ENCODE measurements at places on chromosomes 1 and 21. TPM values are rescaled to one million over a fixed set of nuclear protein-coding genes. Genes with fewer than 3 reads are reported as not detected.

- no peak for DNase-seq
Observed at GRCh38 chr1:90107990-90108389, 113.1 kb downstream of the ZNF326 start.

DNA sequence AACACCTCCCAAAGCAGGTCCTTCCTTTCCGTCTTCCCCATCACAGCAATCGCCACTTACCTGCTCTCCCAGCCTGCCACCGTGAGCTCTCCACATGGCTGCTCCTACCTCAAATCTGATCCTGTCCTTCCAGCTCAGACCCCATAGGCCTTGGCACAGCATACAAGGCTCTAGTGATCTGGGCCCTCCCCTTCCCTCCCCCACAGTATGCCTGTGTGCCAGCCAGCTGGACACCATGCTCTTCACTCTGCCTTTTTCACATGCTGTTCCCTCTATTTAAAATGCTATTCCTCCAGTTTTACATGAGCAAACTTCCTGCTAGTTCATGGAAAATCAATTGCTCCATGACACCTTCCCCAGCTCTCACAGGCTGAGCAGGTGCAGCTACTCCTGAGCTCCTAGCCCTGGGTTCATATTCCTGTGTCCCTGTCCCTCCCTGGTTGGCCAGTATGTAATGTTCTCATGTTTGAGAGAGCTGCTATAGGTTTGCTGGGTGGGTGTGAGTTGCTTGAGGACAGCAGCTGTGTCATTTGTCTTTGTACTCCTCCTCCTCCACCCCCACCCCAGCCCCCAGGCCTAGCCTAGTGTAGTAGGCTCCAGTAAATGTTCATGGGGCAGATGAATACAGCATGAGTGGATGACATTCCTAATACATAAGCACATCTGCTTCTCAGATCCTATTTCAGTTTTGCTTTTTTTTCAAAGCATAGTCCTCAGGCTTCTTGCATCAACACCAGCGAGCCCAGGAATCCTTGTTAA is 6.3 kb upstream of the TNNT2 start:
- no peak for DNase-seq

DNA sequence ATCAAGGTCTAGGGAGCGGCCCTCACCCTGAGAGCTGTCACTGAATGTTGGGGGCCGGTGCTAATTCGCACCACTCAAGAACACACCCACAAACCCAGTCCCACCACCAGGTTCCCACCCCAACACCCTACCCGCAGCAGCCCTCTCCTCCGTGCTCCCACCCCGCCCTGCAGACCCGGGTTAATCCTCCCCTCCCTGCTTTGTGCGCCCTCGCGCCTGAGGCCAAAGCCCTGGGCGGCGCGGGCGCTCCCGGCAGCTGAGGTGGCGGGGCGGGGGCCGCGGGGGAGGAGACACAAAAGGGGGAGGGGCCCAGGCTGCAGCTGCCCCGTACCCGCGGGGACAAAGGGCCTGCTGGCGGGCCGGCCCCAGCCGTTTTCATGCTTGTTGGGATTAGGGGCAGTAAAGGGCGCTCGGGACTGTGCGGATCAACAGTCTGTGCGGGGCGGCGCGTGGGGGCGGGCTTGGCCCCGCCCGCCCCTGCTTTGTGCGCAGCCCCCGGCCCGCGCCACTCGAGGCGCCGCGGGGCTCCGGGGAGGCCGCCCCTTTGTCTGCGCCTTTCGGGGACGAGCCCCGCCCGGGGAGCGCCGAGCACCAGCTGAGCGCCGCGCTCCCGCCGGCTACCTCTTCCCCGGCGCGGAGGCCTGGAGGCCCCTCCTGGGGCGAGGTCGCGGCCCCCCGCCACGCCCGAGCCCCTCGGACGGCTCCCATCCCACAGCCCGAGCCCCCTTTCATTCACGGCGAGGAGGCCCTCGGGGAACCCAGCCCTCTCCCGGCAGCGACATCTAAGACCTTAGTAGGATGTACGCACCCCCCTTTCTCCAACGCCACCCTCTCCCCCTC is 10.9 kb downstream of the C1orf216 start:
- DNase-seq: peak; percentile 58

- DNase-seq: no peak
Observed at GRCh38 chr21:41010101-41010435, 157.9 kb upstream of the BACE2 start.

DNA sequence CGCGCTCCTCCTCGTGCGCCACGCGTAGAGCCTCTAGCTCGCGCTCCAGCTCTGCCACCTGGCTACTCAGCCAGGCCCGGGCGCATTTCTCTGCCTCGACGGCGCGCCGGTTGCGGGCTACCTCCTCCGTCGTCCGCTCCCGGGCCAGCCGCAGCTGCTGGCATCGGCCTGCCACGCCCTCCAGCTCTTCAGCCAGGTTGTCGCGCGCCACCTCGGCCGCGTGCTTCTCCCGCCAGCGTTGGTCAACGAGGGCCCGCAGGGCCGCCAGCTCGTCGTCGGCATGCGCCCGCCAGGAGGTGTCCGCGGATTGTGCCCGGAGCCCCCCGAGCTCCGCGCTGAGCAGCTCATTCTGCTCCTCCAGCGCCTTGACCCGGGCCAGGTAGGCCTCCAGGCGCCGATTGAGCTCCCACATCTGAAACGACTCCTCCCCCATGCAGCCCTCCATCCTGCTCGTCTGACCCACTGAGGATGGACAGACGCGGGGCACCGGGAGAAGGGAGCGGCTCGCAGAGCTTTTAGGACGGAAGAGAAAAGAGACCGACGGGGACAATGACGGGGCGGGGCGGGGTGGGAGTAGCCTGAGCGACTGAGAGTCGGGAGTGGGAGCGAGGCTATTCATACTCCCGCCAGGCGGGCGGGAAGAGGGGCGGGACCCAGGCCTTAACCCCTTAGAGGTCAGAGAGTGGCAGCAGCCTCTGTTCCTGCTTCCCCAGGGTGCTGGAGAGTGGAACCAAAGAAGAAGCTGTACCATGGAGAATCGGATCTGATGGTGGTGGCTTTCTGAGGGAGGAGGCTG is at the start of gene NES:
TSS of gene NES (minus strand) at position 588 of the 796 bp plus-strand sequence. CDS start at position 445, 143 bp downstream.
- no peak for DNase-seq

GRCh38 chr1:109207467-109208103 is 6.1 kb upstream of the SARS1 start:
- DNase-seq: no peak

DNA sequence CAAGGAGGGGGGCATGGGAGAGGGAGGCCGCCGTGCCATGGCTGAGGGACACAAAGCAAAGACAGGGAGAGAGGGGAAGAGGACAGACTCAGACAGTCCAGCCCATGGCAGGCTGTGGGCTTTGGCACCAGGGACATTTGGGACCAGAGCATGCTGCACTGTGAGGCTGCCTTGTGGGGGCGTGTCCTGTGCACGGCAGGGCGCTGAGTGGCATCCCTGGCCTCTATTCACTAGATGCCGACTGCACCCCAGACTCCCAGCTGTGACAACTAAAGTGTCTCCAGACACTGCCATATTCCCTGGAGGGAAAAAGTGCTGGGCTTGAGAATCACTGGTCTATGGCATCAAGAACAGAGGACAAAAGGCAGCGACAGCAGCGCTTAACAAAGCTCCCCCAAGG is 18.6 kb upstream of the PRDM15 start:
- no peak for DNase-seq

- DNase-seq: no peak
Observed at GRCh38 chr1:43534256-43534655, 3.6 kb downstream of the PTPRF start.

- DNase-seq: no peak
Observed at GRCh38 chr1:188027613-188028012, 1198.9 kb downstream of the PLA2G4A start.

- no peak for DNase-seq
Observed at GRCh38 chr1:240646571-240647240, 34.8 kb upstream of the GREM2 start.

DNA sequence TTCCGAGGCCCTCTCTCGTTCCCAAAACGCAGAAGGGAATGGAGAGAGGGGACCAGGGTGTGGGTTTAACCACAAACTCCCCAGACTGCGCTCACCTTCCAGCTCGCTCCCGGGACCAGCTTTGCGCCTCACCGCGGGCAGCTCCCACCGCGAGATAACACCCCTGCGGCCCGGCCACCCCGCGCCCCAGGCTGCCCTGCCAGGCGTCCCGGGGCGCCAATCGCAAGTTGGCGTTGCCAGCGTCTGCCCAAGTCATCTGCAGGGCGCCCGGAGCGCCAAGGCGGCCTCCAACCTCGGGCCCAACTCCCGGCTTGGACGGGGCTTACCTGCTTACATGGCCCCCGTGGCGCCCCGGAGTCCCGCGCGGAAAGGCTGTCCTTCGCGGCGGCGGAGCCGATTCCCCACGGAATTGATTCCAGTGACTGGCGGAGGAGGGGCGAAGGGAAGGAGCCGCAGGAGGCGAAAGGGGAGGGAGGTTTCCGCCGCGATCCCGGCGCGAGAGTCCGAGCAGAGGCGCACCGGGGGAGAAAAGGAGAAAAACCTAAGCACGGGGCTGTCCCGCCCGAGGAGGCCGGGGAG is 456 bp downstream of the PTPN14 start:
- DNase-seq: peak; percentile 69

The CD164L2 gene
- 1.3 TPM for total RNA-seq

The MRPS15 gene
- 59.4 TPM for total RNA-seq

The DCAF6 gene
- total RNA-seq: 57.1 TPM

The ETS2 gene
- total RNA-seq: 171 TPM

The ADAMTS5 gene
- total RNA-seq: 5.5 TPM

The IGSF21 gene
- total RNA-seq: 0.96 TPM

The OR2M4 gene
- total RNA-seq: not detected

Data from mucosa of descending colon (tissue), 3 donors.